Left renal pelvis (tissue), 4 donors: ENCODE measurements at places on chromosomes 16 and 17.

- DNase-seq, result no peak
Observed at GRCh38 chr17:43126911-43127290, 1.7 kb upstream of the BRCA1 start.

DNA sequence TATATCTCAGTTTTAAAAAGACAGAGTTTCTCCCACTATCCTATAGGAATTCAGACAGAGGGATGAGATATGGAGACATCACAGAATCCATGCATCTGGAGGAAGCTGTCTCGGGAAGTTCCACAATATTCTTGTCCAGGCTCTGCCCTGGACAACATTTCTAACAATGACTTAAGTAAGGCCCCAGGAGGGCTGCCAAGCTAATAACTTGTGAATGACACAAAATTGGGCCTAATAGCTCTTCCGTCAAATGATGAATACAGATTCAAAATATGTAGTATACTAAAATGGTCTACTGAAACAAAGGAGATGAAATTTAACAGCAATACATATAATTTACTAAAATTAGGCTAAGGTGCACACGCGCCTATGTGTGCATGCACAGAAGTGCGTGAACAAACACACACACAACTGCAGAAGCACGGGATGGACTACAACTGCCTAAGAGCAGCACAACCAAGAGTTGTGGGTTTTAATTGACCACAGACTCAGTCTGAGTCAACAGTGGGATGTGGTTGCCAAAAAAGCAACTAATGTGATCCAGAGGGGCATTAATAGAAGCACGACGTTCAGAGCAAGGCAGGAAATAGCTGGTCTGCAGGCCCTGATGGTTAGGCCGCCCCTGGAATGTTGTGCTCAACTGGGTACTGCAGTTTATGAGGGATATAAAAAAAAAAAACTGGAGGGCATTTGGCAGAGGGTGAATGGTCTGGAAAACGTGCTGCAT is 26.3 kb upstream of the HS3ST2 start:
- no peak for DNase-seq

GRCh38 chr16:1493746-1494094 is 560 bp downstream of the TELO2 start:
- no peak for DNase-seq

DNA sequence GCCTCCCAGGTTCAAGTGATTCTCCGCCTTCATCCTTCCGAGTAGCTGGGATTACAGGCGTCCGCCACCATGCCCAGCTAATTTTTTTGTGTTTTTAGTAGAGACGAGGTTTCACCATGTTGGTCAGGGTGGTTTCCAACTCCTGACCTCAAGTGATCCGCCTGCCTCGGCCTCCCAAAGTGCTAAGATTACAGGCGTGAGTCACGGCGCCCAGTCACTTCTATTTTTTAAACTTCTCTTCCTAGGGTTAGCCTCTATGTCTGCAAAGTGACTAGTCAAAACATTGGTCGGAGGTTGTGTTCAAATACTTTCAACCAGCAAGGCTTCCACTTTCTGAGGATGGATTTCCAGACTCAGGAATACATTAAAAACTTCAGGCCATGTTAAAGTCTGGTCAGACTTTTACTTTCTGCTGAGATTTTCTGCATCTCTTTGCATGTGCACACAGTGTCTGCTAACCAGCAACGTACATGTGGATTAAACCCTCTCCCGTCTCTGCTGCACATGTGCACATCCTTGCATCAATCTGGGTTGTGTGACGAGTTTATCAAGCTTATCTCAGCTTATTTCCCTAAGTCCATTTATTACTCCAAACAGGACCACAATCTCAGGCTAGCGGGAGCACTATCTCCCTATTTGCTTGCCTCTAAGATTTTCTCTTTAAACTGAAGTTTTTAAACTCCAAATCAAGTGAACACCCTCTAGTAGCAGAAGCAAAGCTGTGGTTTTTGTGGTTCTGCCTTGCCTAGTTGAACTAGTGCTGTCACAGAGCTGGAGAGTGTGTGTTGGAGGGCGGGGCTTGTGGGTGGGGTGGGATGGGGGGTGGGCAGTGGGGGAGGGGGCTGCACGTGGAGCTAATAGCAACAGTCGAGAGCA is 525.2 kb upstream of the GOT2 start:
- no peak for DNase-seq

GRCh38 chr16:2517954-2518605 is 2.1 kb upstream of the AMDHD2 start:
- DNase-seq, result no peak

- DNase-seq, result no peak
Observed at GRCh38 chr16:50309527-50310307, 43.4 kb downstream of the ADCY7 start.

DNA sequence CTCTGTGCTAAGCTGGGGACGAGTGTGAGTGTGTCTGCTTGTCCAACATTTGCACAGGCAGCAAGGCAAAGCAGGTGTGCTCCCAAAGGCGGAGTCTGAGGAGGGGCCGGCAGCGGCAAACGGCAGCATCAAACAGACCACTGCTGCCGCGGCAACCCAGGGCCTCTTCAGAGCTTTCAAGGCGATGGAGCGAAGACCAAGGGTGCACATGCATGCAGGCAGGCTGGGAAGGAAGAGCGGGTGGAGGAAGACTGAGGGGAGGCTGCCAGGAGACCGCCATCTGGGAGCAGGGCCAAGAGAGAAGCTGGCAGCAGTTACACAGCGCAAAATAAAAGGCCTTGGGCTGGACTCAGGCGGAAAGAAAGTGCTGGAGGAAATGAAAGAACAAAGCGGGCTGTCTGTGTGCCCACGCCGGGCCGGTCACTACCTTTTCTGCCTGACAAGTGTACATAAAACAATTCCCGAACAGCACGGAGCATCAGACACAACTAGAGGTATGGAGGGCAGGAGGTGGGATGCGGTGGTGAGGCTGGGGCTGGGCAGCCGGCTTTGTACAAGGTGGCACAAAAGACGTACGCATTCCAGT is 8.5 kb downstream of the TIMM22 start:
- DNase-seq, result no peak

DNA sequence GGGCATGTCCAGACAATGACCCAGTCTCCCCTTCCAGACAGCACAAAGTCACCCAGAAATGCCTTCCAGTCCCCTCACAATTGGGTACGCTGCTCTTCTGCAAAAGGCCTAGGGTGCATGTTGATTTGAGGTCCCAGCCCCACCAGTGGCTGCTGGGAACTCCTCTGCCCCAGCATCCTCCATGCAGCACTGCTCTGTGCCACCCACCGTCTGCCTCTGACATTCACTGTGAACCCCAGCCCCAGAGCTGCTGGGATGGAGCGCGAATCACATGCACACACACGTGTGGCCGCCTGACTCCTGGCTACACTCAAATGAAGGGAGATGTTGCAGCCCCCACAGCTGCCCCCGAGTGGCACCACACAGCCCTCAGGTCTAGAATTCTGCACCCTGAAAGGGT is 1.2 kb upstream of the C17orf113 start:
- no peak for DNase-seq

- DNase-seq, result no peak
Observed at GRCh38 chr17:8056232-8056975, 17.5 kb downstream of the ALOX15B start.
